AG20443 (cell line): ENCODE measurements at places on chromosomes 5 and 9.

GRCh38 chr5:134003817-134004625 lies 754 bp downstream of the VDAC1 start:
- DNase-seq, result peak; percentile 85

DNA sequence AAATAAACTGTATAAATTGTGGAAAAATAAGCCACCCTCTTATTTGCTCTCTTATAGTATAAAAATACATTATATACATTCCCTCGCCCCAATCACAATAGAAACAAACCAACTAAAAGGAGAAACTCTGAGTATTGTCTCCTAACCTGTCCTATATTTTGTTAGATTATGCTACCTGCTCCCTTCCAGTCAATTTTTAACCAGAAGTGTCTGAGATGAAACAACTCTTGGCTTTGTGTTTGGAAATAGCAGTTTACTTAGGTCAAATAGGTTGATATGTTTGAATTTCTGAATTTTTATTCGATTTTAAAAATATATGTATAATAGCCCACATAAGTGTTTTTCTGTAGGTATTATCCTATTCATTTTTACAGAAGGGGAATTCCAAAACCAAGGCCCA lies 475.0 kb upstream of the ZNF462 start:
- DNase-seq, result no peak

GRCh38 chr9:127876026-127876763 lies 1.3 kb downstream of the AK1 start:
- no peak for DNase-seq

DNA sequence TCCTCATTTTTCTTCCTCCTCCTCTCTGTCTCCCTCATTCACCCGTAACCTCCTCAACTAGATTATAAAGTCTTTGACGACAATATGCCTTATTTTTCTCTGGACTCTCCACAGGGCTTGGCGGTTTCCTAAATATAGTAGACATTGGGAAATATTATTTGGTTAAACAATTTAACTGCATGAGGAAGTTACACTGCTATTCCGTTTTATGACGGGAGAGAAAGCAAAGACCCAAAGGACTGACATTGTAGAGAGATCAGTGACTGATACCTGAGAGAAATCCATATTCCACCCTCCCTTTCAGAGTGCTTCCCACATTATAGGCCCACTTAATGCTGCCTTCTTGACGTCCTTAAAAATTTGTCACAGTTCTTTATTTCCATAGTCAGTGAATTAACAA lies 51.2 kb downstream of the GDA start:
- DNase-seq, result no peak

DNA sequence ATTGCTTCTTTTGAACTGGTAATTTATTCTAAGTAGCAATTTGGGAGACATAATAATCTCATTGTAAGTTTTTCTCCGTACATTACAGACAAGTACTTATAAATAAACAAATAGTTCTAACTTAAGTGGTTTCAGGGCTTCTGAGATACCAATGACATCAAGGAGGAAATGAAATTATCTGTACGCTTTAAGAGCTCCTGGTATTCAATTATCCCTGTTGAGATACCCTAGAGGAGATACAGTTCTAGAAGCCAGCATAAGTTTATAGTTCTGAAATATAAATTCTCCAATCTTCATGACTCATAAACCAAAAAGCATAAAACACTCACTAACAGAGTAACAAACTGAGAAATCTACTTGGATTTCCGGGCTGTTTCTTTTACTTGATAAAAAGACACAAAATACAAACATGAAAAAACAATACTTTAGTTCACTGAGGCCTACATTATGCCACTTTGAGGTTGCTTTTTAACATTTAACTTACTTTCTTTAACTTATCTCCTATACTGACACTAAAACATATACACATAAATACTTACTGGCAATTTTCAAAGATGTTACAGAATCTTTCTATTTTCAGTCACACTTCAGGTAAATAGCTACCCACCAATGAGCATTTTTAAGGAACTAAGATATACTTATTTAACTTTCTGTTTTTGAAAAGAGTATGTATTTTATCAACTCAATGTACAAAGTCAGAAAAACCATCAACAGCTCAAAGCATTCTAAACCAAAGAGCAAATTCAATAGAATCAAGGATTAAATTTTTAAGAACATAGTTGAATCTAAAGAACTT lies 7.5 kb downstream of the DCTN4 start:
- DNase-seq, result no peak

DNA sequence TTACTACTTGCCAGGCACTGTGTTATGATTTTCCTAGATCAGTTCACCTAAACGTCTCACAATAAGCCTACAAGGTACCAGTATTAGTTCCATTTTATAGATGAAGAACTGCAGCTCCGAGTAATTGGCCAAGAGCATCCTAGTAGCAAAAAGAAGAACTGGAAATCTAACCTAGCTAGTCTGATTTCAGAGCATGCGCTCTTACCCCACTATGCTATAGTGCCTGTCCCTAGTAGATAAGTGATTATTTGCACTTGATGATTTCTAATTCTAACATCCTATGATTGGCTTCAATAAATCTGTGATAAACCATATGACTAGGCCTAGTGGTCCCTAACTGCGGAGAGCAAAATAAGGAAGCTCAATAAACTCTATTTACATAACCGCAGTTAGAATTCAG lies 7.1 kb upstream of the PLAC8L1 start:
- no peak for DNase-seq

GRCh38 chr9:20284601-20285289 lies 337.6 kb downstream of the MLLT3 start:
- DNase-seq, result no peak

- DNase-seq, result peak; percentile 43
Measured at GRCh38 chr9:115208501-115208900, 90.5 kb upstream of the TNC start.

DNA sequence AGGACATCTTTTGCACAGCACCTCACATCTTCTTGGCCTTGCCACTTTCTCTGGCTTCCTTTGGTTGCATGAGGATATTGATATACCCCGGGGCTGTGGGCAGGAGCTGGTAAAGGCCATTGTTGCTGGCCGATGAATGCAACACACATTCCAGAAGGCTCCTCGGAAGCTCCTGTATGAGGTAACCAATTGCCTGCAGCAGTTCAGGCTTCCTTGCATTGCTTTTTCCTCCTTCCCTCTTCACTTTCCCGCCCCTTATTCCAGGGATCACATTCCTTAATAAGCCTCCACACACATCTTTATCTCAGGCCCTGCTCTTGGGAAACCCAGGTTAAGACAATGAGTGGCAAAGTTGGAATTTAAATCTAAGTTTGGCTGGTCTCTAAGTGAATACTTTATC lies 505.4 kb upstream of the CLINT1 start:
- DNase-seq, result no peak

GRCh38 chr9:80507611-80508010 lies 935.8 kb downstream of the TLE4 start:
- no peak for DNase-seq

GRCh38 chr9:30382271-30382670 lies 2002.2 kb upstream of the ACO1 start:
- no peak for DNase-seq

- DNase-seq, result peak; percentile 94
Measured at GRCh38 chr9:113602126-113603047, 138.9 kb downstream of the RGS3 start.

DNA sequence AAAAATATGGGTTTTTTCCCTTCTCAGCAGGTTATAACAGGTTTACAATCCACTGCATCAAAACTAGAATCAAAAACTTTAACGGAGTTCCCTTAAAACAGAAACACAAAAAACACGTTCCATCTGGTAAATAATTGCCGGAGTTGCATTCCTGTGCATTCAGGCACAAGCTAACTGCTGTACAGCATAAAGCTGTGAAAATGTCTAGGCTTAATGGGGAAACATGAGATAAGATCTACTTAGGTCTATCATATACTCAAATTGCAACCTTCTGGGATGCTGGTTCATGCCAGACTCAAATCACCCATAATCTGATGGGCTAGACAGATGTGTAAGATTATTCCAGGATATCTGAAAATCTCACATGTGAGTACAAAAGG lies 265.3 kb downstream of the DOCK8 start:
- no peak for DNase-seq
